Endodermal cell (in vitro differentiated cells): ENCODE measurements at places on chromosomes 2 and 18.

GRCh38 chr2:203740871-203741281 lies 34.4 kb downstream of the CD28 start:
- H3K27me3 ChIP-seq, result no peaks in the 10 kb centered on the region
- H3K27ac ChIP-seq, result no peak overlapping the region
- H3K36me3 ChIP-seq, result no peaks in the 10 kb centered on the region
- H3K4me1 ChIP-seq, result no peaks in the 10 kb centered on the region
- H3K4me3 ChIP-seq, result no peak overlapping the region
- DNase-seq, result no peak

DNA sequence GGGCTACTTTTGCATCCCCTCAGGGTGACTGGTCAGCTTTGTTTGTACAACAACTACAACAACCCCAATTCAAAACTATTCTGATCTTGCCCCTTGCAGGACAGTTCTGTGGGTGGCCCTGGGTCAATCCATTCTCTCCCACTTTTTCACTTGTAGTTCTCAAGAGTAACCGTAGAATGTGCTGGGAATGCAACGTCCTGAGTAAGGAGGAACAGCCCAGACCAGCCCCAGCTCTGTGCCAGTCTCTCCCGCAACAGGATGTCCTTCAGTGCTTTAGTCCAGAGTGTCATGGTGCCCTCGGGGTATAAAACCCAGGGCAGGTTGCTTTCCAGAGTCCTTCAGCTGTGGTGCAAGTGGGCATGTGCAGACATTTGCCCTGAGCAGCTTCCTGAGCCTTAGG lies 22.1 kb upstream of the TEX51 start:
- DNase-seq, result peak; percentile 41
- no peak overlapping the region for H3K4me3 ChIP-seq
- no peak overlapping the region for H3K27ac ChIP-seq
- no peaks in the 10 kb centered on the region for H3K27me3 ChIP-seq
- H3K36me3 ChIP-seq, result no peaks in the 10 kb centered on the region

GRCh38 chr2:40554665-40555294 lies 102.9 kb upstream of the SLC8A1 start:
- H3K27me3 ChIP-seq, result no peaks in the 10 kb centered on the region
- DNase-seq, result peak; percentile 94
- no peaks in the 10 kb centered on the region for H3K36me3 ChIP-seq
- peak overlapping the region; percentile 47 for H3K4me3 ChIP-seq
- no peaks in the 10 kb centered on the region for H3K4me1 ChIP-seq

DNA sequence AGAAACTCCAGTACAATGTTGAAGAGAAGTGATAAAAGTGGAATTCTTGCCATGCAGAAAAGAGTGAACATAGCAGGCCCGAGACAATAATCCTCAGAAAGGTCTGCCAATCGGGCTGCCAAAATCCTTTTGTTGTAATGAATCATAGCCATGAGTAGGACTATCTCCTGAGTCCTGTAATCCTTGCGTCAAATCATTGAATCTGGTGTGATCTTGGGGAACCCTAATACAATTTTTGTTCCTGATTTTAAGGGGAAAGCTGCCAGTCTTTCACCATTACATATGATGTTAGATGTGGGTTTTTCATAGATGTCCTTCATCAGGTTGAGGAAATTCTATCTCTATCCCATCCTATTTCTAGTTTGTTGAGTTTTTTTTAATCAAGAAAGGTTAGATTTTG lies 2.2 kb downstream of the TPGS2 start:
- H3K4me3 ChIP-seq, result no peak overlapping the region
- H3K4me1 ChIP-seq, result no peaks in the 10 kb centered on the region
- DNase-seq, result no peak
- no peak overlapping the region for H3K27ac ChIP-seq

DNA sequence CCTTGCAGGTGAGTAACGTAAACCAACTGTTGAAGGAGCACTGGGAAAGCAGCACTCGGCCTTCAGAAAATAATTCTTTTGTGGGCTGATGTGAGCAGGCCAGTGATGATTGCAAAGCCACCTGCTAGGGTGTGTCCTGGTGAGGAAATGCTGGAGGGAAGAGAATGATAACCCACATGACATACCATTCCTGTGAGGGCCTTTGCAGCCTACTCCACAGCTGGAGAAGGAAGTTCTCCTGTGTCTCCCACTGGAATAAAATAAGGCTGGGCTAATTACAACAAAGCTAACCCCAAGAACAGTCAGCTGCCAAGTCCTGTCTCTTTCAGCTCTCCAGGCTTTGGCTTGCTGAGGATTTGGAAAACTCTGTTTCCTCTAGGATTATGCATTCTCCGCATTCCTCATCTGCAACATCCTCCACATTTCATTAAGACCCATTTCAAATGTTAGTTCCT lies 16.7 kb upstream of the DSG1 start:
- H3K4me1 ChIP-seq, result no peaks in the 10 kb centered on the region
- no peaks in the 10 kb centered on the region for H3K36me3 ChIP-seq
- no peak overlapping the region for H3K4me3 ChIP-seq
- peak; percentile 57 for DNase-seq
- H3K27me3 ChIP-seq, result no peaks in the 10 kb centered on the region
